ENCODE measurements at places on chromosomes 2 and 18.
A peak's percentile ranks its signal among the peaks of the same experiment; 100 is the strongest.

DNA sequence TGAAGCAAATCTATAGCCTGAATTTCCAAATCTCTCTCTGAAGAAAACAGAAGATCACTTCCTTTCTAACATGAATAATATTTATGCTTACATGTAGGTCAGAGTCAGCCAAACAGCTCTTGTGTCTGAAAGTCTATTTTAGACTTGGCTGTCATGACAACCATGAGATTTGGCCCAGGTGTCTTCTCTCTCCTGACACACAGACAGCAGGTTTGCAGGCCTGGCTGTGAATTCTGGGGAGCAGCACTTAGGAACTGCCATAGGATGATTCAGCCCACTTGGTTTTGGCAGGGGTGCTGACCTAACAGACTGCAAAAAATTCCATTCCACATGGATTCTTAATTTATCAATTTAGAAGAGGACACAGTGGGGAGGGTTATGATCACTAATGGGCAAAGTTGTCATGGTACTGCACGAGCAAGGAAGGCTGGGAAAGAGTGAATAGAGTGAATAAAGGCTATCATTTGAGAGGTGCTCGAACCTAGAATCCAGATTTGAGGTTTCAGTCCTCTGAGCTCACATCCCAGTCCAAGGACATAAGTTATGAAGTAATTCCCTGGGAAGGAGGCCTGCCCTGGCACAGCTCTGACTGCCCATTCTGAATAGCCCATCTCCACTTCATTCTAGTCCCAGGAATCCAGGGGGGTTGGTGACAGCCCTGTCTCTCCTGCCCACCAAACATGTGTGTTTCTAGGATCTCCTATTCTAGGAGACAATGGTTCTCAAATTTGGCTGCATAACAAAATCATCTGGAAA is 453.9 kb upstream of the TRIB2 start:
- peak; percentile 62 for DNase-seq

GRCh38 chr18:12855916-12856315 is 28.1 kb downstream of the PTPN2 start:
- DNase-seq: no peak

DNA sequence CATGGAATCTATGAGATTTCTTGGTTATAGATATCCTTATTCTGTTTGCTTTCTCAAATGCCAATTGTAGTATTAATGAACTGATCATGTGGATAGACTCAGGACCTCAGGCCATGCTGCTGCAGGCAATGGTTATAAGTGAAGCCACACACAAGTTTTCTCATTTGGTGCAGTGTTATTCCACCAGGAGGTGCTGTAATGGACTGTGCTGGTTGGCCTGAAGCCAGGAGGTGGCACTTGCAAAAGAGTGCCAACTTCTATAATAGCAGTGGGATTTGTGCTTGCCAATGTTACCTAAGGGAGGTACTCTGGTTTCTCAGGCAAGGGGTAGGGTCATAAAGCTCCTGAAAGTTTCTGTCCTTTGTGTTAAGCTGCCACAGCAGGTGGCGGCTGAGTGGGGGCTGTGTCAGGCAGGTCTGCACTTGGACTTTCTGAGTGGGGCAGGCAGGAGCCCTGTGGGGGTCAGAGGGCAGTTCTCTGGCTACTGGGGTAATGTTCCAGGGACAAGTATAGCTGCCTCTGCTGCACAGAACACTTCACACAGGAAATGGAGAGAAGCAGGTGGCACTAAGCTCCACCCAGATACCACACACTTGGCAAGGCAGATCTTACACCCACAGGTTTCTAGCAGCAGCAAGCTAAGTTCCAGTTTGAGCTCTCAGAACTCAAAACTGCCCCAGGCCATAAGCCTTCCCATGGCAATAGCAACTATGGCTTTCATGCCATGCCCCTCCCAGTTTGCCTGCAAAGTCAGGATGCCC is 352.6 kb upstream of the CWC22 start:
- no peak for DNase-seq

- DNase-seq: no peak
These were observed 11.6 kb upstream of the SDC1 start for GRCh38 chr2:20236496-20236895.

DNA sequence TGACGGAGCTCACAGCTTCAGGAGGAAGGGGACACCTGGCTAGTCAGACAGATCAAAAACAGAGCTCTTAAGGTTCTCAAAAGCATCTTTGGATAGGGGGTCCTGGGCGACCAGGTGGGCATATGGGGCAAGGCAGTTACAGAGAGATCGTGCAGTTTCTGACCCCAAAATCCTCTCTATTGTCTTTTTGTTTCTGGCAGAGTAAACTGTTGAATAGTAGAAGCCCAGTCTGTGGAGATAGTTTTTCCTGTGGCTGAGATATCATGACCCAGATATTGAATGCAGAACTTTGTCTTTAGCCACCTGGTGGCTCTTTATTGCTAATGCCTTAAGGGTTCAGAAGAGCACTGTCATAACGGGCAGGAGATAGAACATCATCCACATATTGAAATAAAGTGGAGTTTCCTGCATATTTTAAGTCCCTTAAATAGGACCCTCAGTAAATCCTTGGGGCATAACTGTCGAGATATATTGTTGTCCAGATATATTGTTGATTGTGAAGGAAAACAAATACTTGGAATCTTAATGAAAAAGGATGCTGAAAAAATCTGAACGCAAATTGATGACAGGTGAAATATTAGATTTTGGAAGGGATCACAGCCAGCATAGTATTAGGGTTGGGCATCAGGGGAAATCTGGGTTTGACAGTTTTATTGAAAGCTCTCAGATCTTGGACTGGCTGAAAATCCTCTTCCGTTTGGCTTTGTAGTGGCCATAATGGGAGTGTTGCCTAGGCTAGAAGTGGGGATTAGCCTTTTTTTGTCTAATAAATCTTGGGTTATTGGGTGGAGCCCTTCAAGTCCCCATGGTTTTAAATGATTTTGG is 14.1 kb upstream of the ZDBF2 start:
- peak; percentile 72 for DNase-seq

- DNase-seq: no peak
These were observed 74.7 kb upstream of the TMEM200C start for GRCh38 chr18:5969989-5970403.

DNA sequence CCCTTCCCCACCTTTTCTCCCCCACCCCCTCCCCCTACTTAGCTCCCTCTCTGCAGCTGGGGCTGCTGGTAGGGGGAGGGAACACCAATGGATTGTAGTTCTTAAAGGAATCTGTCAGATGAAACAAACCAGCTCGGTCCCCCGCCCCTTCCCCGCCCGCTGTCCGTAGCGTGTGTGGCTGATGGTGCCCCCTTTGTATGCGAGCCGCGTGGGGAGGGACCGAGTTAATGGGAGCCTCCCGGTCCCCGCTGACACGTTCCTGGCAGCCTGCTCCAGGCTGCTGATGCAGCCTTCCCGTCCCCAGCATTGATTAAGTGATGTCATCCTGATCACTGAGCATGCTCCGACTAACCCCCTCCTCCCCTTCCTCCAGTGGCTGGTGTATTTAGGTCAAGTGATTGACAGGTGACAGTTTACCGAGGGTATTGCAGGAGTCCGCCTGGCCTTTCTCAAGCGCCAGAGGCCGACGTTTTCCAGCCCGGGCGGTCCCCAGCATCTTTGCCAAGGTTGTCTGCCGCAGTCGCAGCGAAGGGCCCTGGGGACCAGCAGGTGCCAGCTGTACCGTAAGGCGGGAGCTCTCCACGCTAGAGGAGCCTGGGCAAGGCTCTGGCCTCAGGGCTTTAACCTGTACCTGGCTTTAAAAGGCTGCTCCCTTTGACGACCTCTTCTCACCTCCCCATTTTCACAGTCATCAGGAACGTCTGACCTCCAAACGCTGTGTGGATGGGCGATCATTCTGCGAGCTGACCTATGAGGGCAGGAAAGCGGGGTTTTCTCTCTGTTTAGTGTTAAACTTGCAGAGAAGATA is 1.8 kb downstream of the KIF5C start:
- DNase-seq: no peak

- no peak for DNase-seq
These were observed 102.8 kb downstream of the SMAD7 start for GRCh38 chr18:48847807-48848486.

DNA sequence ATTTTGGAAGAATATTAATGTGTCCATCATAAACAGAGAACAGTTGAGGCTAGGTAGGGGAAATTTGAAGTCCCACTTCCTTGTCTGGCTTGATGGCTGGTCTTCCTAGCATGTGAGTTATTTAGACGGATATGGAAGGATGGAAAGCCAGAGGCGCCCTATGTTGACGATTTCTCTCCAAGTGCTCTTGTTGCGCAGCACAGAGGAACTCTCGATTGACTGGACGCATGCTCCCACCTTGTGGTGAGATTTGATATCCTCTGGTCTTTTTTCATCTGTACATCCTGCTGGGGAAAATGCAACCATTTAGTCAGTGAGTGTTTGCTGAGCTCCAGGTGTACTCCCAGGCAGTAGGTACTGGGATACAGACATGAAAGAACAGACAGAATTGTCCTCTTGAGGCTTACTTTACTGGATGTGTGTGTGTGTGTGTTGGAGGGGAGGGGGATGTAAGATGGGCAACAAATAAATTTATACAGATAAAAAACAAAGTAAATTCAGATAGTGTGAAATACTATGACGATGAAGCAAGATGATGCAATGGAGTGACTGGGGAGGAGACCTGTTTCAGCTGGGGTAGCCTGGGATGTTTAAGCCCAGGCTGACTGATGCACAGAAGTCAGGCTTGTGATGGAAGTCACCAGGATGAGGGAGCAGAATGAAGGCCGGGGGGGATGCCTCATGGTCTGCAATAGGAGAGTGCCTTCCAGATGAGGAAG is 137.2 kb downstream of the TRIM43 start:
- peak; percentile 83 for DNase-seq

- DNase-seq: no peak
These were observed 18.3 kb downstream of the IL1B start for GRCh38 chr2:112818094-112818902.

- DNase-seq: no peak
These were observed 127.3 kb upstream of the IL1R2 start for GRCh38 chr2:101864426-101864825.

DNA sequence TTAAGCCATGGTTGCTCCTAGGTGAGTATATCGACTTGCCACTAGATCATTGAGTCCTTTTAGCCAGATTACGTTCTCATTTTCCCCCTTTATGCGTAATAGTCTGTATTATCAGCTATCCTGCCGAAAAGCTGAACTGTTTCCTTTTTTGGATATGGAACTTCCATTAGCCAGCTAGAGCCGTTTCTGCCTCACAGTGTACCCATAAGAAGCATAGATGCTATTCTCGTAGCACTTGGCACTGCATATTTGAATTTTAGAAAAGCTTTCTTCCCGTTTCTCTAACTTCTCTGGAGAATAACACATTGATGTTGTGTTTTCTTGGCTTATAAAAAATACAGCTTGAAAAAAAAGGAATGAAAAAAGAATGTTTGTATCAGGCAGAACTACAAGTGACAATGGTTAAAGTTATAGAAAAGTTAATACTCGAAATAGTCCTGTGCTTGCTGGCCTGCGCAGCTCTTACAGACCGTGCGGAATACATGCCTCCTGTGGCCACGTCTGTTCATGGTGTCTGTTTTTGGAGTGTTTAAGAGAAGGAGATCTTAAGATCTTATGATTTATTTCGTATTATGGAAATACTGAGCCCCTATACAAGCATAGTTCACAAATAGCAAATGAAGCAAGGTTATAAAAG is 710 bp downstream of the DUSP19 start:
- DNase-seq: peak; percentile 35

GRCh38 chr2:145411493-145411892 is 891.6 kb upstream of the ZEB2 start:
- no peak for DNase-seq

Measured in AG20443 (cell line).